ENCODE measurements at places on chromosomes 3 and 15.

- no peak for DNase-seq
These were observed 124.2 kb upstream of the ABI3BP start for GRCh38 chr3:101117465-101117864.

DNA sequence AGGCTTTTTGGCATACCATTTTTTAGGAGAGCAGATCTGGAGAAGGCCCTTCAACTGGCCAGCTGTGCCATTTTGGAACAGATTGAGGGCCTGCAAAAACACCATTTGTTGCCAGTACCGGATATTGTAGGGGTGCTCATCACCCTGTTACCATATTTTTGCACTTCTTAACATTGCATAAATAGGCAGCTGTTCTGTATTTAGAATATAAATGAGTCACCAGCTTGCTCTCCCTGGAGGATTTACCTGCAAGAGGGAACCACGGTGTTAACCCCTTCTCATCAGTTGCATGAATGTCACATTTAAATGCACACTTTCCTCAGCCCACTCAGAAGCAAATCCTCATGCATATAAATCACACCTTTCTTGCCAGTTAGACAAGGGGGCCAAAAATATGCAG, 435.6 kb downstream of the ROBO2 start:
- DNase-seq = no peak

- peak; percentile 36 for DNase-seq
These were observed 12.6 kb upstream of the STARD5 start for GRCh38 chr15:81336568-81336967.

DNA sequence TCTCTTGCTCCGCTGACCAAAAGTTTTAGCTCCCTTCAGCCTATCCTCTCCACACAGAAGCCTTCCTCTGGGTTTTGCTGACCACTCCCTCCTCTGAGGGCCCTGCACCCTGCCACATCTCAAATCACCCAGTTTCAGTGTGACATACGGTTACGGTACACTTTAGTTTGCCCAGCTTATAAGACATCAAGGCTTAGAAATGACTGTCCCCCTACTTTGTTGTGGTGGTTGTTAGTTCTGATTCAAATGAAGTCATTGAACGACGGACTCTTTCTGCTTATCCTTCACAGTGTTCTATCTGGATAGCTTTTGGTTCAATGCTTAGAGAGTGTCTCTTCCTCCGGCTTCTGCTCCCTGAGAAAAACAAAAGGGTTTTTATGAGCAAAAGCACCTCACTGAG, 68.0 kb upstream of the NDUFB4 start:
- no peak for DNase-seq

DNA sequence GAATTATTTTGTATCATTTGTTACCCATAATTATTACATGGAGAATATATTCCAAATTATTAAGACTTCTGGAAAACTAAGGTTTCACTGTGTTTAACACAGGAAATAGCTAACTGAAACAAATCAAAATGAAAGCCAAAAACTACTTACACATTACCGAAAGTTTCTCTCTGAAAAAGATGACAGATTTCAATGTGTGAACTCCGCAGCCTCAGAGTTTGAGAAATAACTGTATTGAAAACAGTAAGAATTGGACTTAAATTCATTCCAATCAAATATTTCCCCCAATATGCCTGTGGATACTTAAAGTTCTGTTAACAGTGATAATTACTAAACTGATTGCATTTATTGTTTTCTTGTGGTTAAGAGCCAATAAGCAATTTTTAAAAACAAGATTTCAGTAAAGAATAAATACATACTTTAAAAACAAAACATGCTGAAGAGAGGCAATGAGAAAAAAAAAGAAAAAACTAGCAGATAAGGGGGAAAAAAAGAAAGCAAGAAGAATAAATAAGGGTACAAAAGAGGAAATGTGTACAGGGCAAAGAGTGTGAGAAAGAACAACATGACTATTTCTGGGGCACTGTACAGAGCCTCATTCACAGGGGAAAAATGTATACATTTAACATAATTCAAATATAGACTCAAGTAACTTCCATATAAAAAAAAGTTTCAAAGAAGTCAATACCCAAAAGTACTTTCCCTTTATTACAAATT, 30.7 kb downstream of the DENND4A start:
- peak; percentile 33 for DNase-seq

GRCh38 chr3:13188181-13188779, 115.1 kb upstream of the IQSEC1 start:
- no peak for DNase-seq

DNA sequence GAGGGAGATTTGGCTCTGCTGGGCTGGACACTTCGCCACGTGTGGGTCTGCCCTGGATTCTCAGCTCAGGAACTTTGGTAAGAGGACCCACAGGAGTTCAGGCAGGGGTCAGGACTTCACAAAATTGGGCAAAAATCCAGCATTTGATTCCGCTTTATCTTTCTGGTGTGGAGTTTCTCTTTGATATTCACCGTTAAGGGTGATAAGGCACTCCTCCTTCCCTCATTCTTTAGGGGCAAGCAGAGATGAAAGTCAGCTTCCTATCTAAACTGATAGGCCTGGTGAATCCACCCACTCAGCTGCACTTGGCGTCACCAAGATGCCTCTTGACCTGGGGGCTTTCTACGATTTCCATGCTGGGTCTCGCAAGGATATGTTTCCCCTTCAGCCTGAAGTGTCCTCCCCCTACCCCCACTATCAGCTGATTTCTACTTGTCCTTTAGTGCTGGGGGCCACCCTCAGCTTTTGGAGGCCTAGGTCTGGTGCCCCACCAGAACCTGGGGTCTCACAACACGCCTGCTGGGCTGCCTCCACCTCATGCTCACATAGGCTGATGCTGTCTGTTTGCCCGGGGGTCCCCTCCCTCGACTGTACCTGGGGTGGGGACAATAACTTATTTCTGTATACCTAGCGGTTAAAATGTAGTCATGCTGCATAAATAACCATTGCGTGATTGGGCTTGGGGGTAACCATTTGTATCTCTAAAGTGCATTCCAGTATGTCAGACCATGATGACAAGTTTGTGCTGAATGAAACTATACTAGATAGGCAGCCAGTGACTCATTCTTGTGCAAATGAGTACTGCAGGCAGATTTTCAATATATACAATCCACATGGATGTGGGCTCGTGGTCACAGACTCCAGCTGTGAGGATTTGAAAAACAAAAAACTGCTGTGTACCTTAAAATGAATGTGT, 248.3 kb downstream of the ADAMTS17 start:
- DNase-seq = no peak

- peak; percentile 20 for DNase-seq
These were observed 3.8 kb upstream of the FEZF2 start for GRCh38 chr3:62376906-62377877.

DNA sequence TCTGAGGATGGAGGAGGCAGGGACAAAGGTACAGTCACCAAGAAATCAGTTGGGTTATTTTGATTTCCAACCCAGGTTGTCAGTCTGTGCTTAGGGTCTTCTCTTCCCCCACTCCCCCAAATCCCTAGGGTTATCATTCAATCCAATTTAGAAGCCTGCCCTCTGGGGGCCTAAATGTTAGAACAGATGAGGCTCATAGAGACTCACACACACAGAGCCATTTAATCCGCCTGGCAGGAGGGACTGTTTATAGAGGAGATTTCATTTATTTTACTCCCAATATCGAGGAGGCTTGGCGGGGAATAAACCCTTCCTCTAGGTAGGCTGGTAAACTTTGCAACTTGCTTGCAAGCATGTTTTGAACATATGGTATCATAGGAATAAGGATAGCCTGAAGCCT, 52.8 kb downstream of the RHCG start:
- DNase-seq = no peak

- DNase-seq = peak; percentile 66
These were observed 19.5 kb downstream of the XXYLT1 start for GRCh38 chr3:195251336-195252065.

GRCh38 chr3:180188512-180189309, 152.0 kb upstream of the PEX5L start:
- DNase-seq = no peak

- no peak for DNase-seq
These were observed 94.1 kb downstream of the PLSCR2 start for GRCh38 chr3:146375219-146375618.

- DNase-seq = no peak
These were observed 419 bp downstream of the HYKK start for GRCh38 chr15:78507831-78508160.

GRCh38 chr3:197518881-197519421, 36.8 kb downstream of the BDH1 start:
- no peak for DNase-seq

DNA sequence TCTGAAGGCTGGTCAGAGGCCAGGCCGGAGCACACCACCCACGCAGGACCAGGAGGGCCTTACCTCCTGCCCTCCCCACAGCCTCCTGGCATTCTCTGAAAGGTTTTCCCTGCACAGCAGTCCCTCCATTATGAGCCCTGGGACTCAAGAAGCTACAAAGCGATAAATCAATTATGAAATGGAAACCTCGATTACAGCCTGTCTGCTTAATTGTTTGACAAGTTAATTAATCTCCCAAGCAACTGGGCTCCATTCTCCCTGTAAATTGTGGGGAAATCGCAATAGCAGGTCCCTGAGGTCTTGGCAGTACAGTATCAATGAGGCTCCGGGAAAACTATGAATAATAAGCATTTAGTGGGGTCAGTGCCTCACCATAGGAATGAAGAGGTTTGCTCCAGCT, 683.5 kb downstream of the NTRK3 start:
- no peak for DNase-seq

DNA sequence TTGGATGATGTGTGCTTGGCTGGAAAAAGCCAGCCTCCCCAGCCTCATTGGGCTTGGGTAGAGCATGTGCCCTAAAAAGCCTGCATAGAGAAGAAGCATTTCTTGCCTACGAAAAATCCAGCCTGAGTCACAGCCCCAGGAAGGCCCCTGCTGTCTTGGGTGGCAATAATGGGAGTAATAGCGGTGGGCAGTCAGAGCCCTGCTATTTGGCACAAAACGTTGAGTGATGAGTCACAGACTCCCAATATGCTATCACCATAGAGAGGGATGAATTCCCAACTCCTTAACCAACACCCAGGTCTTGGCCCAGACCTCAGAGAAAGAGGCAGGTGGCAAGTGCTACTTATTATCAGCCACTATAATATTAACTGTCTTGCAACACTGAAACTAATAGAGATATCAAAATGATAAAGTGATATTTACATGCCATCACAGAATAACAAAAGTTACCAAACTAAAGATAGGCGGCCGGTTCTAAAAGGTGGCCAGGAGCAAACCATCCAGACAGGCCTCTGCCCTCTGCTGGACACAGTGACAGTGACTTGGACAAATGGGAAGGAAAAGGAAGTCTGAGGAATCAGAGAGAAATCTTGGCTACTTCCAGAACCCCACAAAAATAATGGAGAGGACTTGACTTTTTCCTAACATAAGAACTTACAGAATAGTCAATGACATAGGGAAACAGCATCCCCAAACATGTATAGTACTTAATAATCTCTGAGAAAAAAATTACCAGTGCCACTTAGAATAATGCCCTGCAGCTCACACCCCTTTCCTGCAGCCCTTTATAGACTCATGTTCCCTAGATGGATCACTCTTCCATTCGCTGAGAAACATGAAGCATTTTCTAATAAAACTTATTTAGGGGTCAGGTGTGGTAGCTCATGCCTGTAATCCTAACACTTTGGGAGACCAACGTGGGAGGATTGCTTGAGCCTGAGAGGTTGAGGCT, 51.9 kb upstream of the MUC13 start:
- no peak for DNase-seq

DNA sequence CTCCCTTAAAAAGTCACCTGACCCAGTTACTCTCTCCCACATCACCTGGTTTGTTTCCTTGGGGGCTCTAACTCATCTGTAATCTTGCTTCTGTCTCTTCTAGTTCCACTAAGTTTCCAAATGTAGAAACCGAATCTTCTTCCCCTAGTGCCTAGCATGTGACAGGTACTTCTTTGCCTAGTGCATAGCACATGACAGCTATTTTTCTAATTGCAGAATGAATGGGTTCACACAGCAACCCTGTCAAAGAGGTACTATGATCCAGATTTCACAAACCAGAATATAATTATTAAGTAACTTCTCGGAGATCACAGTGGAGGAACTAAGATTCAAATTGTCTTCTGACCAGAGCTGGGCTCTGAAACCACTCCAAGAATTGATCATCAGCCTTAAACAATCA, 7.4 kb downstream of the DPH3 start:
- no peak for DNase-seq

- DNase-seq = no peak
These were observed 141.1 kb downstream of the PGPEP1L start for GRCh38 chr15:98866511-98866910.

- DNase-seq = no peak
These were observed 44.8 kb downstream of the TMEM39A start for GRCh38 chr3:119418641-119419040.

DNA sequence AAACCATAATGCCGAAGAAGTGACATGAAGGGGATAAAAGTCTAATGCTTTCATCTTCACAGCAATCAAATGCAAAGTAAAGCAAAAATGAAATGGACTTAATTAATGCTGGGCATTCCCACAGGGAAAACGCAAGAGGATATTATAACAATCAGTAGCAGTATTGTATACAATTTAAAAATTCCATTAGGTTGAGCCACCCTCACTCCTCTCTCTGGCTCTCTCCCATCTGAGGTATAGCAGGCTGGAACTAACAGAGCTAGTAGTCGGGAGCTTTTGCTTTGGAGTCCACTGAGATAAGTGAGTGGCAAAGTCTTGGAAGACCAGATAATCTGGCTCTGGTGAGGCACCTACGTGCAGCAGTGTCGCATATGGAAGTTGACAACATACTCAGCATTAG, 33.9 kb downstream of the DET1 start:
- no peak for DNase-seq

- no peak for DNase-seq
These were observed 282.5 kb downstream of the TBL1XR1 start for GRCh38 chr3:176914764-176915163.

DNA sequence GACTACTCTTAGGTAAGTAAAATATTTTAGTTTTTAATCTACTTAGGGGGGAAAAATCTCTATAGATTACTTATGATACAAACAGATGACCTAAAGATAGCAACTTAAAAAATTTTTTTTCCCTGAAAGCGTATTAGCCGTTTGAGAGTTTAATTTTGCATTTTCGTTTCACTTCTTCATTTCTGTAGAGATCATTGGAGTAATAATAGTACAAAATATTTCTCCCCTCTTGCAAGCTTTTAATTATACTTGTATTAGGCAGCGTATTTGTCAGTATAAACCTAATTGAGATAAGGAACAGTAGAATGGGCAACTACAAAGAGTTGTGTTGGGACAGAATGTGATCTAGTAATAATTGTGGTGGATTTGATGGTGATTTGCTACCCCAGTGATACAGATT, 10.3 kb downstream of the SKIL start:
- DNase-seq = no peak

GRCh38 chr3:126947429-126947828, 35.5 kb upstream of the PLXNA1 start:
- no peak for DNase-seq

DNA sequence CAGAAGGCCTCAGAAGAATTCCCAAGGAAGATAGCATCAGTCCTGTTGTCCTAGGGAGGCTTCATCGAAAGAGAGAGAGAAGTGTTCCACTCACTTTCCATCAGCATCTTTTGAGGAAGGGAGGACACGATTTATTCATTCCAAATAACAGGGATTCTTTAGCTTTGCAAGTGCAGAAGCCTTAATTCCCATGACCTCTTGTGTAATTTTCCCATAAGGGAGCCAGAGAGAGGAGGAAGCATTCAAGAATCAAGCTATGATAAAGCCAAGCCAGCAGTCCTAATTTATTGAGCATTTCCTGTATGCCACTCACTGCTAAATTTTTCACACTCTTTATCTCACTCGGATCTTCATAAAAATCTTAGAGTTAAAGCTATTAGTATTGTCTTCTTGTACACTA, 169.7 kb upstream of the MITF start:
- no peak for DNase-seq

All from GM13976 (cell line).